Activated naive CD4-positive, alpha-beta T cell (primary cell): ENCODE measurements at places on chromosomes 7 and 10.

GRCh38 chr7:150744041-150744656 lies 6.9 kb downstream of the GIMAP5 start:
- no peak for DNase-seq

DNA sequence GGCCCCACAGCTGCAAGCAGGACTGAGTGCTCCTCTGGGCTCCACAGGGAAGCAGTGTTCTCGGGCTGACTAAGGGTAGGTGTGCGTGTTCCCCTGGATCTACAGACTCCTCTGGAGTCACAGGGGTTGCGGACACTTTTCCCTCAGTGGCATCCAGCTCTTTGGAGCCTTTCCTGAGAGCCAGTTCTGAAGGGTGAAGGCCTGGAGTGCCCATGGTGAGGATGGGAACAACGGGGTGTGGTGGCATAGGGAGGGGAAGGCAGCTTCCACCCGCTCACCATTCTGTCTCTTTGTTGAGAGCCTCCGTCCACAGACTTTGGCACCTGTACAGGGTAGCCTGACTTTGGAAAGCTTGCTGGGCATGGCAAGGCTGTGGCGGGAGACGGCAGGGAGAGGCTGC lies 104.1 kb upstream of the PCBD1 start:
- DNase-seq, result no peak

DNA sequence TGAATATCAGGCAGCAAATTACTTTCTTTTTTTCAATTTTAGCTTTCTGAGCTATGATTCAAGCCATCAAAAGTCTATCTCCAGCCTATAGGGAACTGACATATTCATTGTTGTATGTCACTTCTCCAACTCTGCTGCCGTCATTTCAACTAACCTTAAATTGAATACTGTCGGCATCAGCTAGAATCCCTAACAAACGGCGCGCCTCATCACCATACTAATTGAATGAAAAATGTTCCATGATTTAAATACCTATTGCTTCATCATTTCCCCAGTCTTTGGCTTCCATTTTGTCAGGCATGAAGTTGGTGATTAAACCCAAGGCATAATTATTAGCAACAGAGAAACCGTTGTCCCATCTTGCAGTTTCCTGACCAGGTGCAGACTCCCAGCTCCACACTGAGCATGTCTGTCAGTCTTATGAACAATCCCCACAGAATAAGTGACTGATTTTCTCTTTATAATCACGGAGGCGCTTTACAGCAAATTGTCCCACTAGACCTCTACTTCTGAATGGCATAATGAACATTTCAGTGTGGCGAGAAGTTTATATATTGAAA lies 83.5 kb upstream of the NPY start:
- no peak for DNase-seq

GRCh38 chr7:19079066-19079465 lies 38.4 kb downstream of the TWIST1 start:
- no peak for DNase-seq

GRCh38 chr10:50536617-50537240 lies 87.0 kb downstream of the SGMS1 start:
- DNase-seq, result no peak

DNA sequence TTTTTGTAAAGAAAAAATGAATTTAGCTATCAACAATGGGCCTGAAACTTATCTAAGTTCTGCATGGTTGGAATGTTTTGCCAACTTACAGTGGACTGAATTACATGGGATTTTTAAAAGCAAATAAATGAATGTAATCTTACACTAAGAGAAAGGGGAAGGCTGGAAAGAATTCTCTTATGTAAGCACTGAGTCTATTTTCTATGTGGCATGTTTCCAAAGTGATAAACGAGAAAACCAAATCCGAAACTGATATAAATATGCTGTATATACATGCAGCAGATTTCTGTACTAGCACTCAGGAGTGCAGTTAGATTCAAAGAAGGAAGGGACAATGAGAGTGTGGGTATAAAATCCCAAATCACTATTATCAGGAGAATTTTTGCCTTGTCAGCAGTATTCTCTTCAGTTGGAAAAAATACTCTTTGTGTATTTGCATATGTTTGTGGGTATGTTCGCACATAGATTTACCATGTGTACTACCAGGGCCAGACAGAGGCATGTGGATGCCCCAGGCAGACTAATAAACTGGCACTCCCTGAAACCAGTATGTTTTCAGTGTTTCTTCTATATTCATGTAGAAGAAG lies 334.3 kb upstream of the SEMA3D start:
- no peak for DNase-seq

DNA sequence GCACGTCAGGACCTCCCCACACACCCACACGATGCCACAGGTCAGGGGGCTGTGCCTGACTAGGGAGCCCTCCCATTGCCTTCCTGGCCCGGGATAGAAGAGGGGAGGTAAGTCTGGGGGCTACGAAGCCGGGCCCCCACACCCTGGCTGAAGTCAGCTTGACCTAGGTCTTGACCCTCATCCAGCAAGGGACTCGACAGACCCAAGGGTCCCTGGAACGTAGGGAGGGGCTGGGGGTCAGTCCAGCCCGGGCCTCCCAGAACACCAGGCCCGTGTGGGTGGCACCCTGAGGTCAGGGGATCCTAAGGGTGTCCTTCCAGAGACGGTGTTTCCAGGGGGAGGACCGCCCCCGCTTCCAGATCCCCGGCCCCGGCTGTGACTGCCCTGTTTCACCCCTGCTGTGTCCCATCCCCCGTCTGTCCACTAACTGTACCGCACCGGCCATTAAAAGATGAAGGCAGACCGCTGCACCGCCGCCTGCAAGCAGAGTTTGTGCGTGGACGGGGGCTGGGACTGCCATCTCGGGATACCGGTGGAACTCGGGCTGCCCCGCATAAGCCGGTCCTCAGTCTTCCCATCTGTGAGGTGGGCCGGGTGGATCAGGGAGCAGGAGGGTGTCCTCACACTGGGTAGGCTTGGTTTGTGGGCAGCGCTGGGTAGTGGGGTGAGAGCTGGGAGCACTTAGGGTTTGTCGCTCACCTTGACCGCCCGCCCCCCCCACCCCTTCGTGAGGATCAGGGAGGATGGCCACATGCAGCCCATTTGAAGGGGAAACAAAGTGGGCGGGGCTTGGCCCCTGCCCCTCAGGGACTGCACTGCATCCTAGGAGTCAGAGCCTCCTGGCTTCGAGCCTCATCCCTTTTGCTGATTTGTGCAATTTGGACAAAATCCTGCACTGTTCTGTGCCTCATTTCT lies 21.1 kb downstream of the SLC29A4 start:
- no peak for DNase-seq

DNA sequence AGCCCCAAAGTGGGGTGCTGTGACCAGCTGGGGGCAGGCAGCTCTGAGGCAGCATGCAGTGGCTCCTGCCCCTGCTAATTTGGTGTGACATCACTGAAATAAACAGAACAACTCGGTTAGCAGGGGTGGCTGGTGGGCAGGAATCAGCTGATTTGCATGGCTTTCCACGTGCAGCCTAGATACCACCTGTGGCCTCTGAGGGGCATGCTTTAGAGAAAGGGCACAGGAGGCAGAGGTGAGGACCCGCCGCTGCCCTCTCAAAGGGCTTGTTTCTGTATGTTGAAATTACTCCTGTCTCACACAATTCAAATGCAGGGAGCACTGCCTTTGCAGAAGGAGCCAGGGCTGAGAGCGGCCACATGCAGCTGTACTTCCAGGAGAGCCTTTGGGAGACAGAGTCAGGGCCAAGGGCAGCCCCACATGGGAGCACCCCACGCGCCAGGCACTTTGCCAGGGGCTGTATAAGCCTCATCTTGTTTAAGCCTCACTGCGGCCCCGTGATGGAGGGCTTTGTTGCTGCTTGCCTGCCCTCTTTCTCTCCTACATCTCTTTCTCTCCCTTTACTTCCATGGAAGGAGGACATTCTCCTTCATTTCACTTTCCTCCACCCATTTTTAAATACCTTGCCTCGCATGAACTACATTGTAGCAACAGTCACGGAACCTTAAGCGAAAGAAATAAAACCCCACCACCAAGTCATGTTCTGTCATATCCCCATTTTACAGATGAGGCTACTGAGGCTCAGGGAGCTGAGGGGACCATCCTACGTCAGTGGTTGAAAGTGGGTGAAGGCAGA lies 137.7 kb downstream of the ZMIZ1 start:
- DNase-seq, result no peak

- DNase-seq, result no peak
Observed at GRCh38 chr10:6871128-6871527, 291.1 kb upstream of the PRKCQ start.

DNA sequence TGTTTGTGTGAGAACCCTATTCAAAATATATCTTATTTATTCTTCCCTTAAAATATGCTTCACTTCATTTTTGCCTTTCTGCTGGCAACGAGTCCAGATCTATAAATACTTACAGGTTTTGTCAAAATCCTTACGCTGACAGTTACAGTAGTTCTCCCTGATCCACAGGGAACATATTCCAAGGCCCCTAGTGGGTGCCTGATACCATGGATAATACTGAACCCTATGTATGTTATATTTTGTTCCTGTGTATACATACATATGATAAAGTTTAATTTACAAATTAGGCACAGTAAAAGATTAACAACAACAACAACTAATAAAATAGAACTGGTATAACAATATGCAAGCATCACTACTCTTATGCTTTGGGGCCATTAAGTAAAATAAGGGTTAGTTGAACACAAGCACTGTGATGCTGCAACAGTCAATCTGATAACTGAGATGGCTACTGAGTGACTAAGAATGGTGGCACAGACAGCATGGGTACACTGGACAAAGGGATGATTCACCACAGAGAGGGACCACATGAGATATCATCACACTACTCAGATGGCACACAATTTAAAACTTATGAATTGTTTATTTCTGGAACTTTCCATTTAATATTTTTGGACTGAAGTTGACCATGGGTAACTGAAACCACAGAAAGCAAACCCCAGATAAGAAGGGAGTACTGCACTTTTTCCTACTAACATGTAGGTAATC lies 29.4 kb upstream of the PCGF5 start:
- no peak for DNase-seq

- DNase-seq, result no peak
Observed at GRCh38 chr10:42958142-42958868, 118.6 kb upstream of the RET start.

DNA sequence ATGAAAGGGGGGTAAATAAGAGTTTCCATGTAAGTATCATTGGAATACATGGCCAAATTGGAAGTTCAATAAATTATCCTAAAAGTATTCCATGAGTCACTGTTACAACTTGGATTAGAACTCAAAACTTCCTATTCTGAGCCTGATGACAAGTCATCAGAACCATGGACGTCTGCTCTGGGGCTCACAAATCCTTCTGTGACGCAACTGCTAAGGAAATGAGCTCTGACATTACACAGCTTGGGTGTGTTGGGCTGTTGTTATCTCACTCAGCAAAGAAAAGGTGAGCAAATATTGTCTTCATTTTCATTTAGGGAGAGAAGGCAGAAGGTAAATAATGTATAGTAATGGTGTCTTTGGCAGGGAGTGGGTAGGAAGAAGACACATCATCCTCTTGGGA lies 214.8 kb upstream of the ADO start:
- no peak for DNase-seq

DNA sequence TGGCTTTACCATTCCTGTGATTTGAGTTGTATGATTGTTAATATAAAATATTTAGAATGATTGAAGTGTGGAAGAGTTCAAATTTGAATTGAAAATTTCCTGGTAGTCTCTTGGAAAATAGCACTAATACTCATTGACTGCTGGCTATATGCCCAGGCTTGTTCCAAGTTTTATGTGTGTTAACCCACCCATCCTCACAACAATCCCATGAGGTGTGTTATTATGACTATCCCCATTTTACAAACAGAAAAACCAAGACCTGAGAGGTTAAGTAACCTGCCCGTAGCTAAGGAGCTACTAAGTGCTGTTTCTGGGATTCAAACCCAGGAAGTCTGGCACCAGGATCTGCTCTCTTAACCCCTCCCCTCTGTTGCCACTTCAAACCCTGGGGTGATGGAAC lies 213.9 kb downstream of the CREB5 start:
- DNase-seq, result no peak

DNA sequence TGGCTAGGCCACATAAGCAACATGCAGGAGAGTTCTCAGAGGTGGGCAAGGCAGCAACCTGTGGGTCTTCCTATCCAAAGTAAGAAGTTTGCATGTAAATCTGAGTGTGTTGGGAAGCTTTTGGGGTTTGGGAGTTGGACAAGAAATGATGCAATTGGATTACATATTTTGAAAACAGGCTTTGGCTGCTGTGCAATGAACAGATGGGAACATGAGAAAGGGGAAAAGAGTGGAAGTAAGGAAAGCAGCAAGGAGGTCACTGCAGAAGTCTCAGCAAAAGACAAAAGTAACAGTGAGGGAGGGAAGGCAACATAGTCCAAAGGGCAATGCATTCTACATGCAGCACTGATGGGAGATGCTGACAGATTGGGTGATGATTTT lies 61.1 kb upstream of the C10orf90 start:
- DNase-seq, result no peak

- peak; percentile 47 for DNase-seq
Observed at GRCh38 chr10:33330543-33331378, 3.7 kb downstream of the NRP1 start.

DNA sequence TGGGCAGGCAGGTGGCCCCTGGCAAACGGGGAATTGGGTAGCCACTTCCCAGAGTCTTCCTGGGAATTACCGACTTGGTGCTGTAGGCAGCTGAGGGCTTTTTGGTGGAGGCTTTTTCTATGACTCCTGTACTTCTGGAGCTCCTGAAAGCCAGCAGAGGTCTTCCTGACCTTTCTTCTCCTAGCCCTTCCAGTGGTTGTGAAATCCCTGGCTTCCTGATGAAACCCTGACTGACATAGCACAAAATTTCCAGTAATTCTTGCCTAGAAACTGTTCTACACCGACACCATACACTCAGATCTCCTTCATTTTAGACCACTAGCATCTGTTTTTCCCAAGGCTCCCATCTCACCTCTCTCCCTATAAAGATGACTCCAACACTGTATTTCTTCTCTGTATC lies 120.2 kb downstream of the STRA8 start:
- DNase-seq, result no peak

- DNase-seq, result no peak
Observed at GRCh38 chr10:1696106-1696505, 41.2 kb downstream of the ADARB2 start.

- no peak for DNase-seq
Observed at GRCh38 chr10:78627254-78627795, 441.4 kb upstream of the ZMIZ1 start.

DNA sequence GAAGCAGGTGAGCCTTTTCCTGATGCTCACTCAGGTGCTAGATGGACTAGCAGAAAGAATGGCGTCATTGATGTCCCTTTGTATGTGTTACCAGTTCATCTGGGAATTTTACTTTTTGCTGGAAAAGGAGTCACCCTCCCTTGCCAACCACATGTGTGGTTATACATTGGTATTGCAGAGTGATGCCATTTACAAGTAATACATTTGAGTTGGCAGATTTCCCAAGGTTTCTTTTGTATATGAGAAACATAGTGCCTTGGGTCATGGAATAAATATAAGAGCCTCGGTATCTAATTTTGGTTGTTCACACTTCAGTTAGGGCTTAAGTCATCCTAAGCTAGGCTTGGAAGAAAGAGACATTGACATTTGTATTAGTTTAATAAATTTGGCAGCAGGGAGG lies 10.4 kb upstream of the ATXN7L1 start:
- DNase-seq, result no peak

DNA sequence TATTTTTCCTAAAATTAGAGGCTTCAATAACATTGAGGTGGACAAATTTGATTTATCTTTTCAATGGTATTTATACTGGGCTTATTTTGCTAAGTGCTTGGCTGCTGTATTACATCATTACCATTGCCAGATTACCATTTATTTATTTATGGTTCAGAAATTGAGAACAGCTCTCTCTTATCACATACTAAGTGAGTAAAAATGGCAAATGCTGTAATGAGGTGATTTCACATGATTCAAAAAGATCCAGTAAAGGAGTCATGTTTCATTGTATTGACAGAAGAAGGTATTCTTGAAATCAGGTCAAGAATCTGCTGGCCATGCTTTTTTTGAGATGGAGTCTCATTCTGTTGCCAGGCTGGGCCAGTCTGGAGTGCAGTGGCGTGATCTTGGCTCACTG lies 322.6 kb downstream of the KIF20B start:
- DNase-seq, result no peak
